ENCODE measurements at places on chromosomes 2 and 18. TPM values are rescaled to one million over a fixed set of nuclear protein-coding genes. Genes with fewer than 3 reads are reported as not detected.

DNA sequence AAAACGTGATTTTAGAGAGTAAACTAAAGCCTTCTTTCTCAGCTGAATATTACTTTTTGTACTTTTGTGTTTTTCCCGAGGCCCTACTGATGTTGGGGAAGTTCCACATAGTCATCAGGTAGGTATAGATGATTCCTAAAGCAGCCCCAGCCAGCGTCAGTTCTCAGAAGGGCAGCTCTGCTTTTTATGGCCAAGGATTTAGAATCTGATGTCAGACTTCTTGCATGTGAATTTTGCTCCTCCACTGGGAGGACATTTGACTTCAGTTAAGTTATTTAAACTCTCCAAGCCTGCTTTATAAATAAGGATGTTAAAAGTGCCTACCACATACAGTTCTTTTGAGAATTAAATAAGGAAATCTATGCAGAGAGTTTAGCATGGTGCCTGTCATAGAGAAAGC lies 130.8 kb downstream of the NCKAP5 start:
- no peak for DNase-seq

The OSBPL1A gene
- total RNA-seq: 35.4 TPM

DNA sequence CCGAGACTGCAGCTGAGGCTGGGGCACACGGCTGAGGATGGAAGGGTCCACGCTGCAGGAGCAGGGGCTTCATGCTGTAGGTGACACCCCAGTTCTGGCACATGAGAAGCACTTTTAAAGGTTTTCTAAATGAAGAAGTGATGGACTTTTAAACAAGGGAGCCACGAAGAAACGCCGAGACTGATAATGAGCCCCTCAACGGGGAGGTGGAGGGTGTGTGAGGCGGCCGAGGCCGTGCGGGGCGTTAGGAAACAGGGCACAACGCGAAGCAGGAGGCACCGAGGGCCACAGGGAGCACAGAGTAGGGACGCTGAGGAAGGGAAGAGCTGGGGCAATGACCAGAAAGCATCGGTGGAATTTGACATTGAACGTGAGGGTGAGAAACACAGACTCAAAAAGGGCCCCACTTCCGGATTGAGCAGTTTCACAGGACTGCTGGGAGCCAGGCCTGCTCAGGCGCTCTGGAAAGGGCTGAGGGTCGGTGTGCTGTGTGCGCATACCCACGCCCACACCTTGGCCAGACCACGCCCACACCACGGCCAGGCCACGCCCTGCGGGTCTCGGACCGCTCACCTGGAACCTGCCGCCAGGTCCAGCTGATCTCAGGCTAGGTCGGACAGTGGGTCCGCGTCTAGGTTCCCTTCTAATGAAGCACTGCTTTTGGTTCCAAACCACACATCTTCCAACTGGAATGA lies 115.7 kb downstream of the GYPC start:
- no peak for DNase-seq

The FZD7 gene
- total RNA-seq: 29.4 TPM

GRCh38 chr18:47593744-47594472 lies 336.6 kb downstream of the SMAD2 start:
- DNase-seq: no peak
